Epithelial cell of proximal tubule (primary cell): ENCODE measurements at places on chromosomes 4 and X. TPM values are rescaled to one million over a fixed set of nuclear protein-coding genes. Genes with fewer than 3 reads are reported as not detected.

- no peak for DNase-seq
These were observed 94.6 kb upstream of the GALNT7 start for GRCh38 chr4:173073939-173074500.

Gene ADH6
- not detected in 2 replicates for total RNA-seq

DNA sequence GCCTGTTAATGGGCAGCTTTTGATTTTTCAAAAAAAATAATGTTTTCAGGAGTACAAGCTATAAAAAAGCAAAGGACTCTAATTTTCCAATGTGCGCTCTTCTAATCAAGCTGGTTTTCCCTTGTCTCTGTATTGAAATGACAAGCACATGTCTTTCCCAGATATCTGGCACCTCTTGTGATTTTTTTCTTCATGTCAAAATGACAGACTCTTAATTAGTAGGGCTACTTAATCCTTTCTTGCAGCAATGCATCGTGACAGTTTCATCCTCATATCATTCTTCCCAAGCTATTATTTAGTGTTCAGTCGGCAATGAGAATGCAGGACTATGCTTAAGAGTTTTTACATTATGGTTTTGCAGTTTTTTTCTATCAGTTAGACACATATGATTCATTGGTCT is 139.5 kb downstream of the MAGEC1 start:
- no peak for DNase-seq

Gene MID2
- total RNA-seq, result 6.1 and 11.0 TPM in 2 replicates

- DNase-seq, result no peak
These were observed 26.7 kb downstream of the NR3C2 start for GRCh38 chr4:148415500-148415899.

GRCh38 chrX:145751943-145752342 is 65.7 kb upstream of the SLITRK2 start:
- DNase-seq, result no peak

DNA sequence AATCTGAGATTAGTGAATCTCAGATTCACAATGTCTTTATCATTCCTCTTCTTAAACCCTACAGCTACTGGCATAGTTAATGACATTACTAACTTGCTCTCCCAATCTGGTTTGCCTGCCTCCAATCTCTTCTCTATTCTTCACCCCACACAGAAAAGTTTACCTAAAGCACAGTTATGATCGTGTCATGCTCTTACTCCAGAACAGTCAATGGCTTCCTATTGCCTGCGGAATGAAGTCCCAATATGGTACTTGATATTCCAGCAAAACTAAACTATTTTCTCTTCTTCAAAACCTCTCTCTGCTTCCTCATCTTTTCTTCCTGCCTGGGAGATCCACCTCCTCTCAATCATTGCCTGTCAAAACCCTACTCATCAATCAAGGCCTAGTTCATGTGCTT is 3.4 kb upstream of the PRPS1 start:
- no peak for DNase-seq

DNA sequence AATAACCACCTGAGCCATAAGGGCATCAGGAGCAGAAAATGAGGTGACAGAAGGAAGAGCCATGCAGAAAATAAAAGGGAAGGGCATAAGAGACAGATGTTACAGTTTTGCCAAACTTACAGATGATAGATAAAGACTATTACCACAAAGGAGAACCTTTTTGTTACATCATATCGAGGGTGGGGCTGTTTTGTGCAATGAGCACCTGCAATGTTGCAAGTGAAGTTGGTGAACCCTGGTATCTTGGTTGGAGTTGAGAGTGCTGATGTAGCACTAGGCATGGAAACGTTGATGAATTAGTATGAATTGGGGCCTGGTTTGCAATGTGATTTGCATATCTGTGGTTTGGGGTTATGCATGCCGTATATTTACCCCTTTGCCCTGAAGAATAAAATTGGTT is 119.8 kb upstream of the TEX13D start:
- no peak for DNase-seq

- no peak for DNase-seq
These were observed 26.8 kb upstream of the SOD3 start for GRCh38 chr4:24768604-24769003.

- no peak for DNase-seq
These were observed 168.5 kb upstream of the USP38 start for GRCh38 chr4:143016171-143016570.

- no peak for DNase-seq
These were observed 31.9 kb downstream of the DTHD1 start for GRCh38 chr4:36313301-36313700.

GRCh38 chr4:158006990-158007389 is 165.8 kb downstream of the GASK1B start:
- no peak for DNase-seq

- DNase-seq, result no peak
These were observed 50.3 kb downstream of the HMX1 start for GRCh38 chr4:8821151-8821950.

- no peak for DNase-seq
These were observed at the start of gene UGT8 for GRCh38 chr4:114598191-114599121. UGT8 (plus strand) TSS chr4:114598807; CDS start chr4:114622881, 24,074 bp downstream.

GRCh38 chr4:63049726-63050125 is 1359.5 kb downstream of the TECRL start:
- no peak for DNase-seq
